ENCODE measurements at places on chromosomes 11 and 22. TPM values are rescaled to one million over a fixed set of nuclear protein-coding genes. Genes with fewer than 3 reads are reported as not detected.

The MAP6 gene
- not detected for total RNA-seq

The C11orf91 gene
- total RNA-seq, result not detected

The MADD gene
- total RNA-seq, result 17.2 TPM

The USH1C gene
- total RNA-seq, result not detected

The OR52E8 gene
- not detected for total RNA-seq

The SYT8 gene
- total RNA-seq, result not detected

The MS4A3 gene
- not detected for total RNA-seq

The KCNJ11 gene
- total RNA-seq, result 0.12 TPM
